ENCODE measurements at places on chromosomes 5 and 9. TPM values are rescaled to one million over a fixed set of nuclear protein-coding genes. Genes with fewer than 3 reads are reported as not detected.

The PCDHAC1 gene
- polyA plus RNA-seq, result not detected

The WDR38 gene
- not detected for polyA plus RNA-seq

The BTNL3 gene
- polyA plus RNA-seq, result 162 TPM

The LNPEP gene
- 22.2 TPM for polyA plus RNA-seq

The APBA1 gene
- polyA plus RNA-seq, result not detected

The HINT1 gene
- polyA plus RNA-seq, result 458 TPM

The SLC46A2 gene
- not detected for polyA plus RNA-seq

The SHOC1 gene
- 0.04 TPM for polyA plus RNA-seq

The DCAF12 gene
- polyA plus RNA-seq, result 17.2 TPM

GRCh38 chr9:122367065-122367464, 3.8 kb upstream of the PTGS1 start:
- no peak for DNase-seq
- no peak overlapping the region for H3K27ac ChIP-seq
- no peaks in the 10 kb centered on the region for H3K36me3 ChIP-seq
- no peak overlapping the region for H3K4me3 ChIP-seq

DNA sequence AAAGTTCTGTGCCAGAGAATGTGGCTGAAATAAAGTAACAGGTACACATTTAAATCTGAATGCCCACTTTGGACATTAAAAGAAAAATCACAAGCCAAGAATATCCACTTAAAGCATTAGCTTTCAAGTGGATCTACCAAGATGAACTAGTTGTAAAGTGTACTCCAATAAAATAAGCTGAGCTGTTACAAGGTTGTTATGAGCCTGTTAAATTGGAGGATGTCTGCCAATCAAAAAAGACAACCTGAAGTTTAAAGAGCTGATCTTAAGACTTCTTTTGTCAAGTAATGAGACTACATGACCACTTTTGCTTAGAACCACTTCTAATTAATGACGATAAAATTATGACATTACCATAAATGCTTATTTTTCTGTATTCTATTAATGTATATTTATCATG, 2.4 kb downstream of the FAM200C start:
- no peak overlapping the region for H3K4me3 ChIP-seq
- no peaks in the 10 kb centered on the region for H3K4me1 ChIP-seq
- DNase-seq, result no peak
- no peaks in the 10 kb centered on the region for H3K27me3 ChIP-seq
- peaks cover 2% of the 10 kb centered on the region for H3K36me3 ChIP-seq
- H3K27ac ChIP-seq, result no peak overlapping the region

GRCh38 chr9:133109931-133110650, 10.9 kb downstream of the RALGDS start:
- H3K4me1 ChIP-seq, result peaks cover 6% of the 10 kb centered on the region
- H3K36me3 ChIP-seq, result peaks cover 18% of the 10 kb centered on the region
- no peaks in the 10 kb centered on the region for H3K27me3 ChIP-seq
- no peak overlapping the region for H3K27ac ChIP-seq
- DNase-seq, result no peak

DNA sequence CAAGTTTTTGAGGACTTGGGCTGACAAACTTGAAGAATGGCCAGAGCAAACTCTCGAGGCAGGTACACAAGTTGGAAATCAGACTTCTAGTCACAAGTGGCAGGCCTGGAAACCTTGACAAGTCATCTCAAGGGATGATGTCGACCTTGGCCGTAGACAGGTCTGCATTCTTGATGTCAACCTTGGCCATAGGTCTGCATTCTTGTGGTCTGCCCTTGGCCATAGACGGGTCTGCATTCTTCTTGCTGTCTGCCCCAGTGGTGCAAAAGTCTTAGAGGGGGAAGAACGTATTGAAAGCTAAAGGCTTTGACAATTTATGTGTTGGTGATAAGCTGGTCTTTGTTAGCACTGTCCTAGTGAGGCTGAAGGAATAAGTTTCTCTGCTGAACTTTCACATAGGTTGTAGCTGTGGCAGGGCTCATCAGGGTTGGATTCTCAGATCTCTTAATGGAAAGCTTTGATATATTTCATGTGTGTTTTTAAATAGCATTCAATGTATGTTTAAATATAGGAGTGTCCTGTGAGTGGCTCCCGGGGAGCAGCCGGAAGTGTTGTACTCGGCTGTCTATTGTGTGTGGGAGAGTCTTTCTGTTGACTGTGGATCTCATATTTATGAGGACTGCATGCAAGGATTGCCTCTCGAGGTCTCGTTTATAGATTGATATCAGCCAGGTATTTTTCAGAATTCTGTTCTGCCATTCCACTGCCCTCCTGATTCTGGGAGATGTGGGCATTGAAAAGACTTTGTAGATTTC, 27.0 kb downstream of the SUB1 start:
- no peak for DNase-seq
- H3K4me1 ChIP-seq, result no peaks in the 10 kb centered on the region
- no peaks in the 10 kb centered on the region for H3K27me3 ChIP-seq
- H3K27ac ChIP-seq, result no peak overlapping the region
- no peak overlapping the region for H3K4me3 ChIP-seq
- H3K36me3 ChIP-seq, result peaks cover under 1% of the 10 kb centered on the region

DNA sequence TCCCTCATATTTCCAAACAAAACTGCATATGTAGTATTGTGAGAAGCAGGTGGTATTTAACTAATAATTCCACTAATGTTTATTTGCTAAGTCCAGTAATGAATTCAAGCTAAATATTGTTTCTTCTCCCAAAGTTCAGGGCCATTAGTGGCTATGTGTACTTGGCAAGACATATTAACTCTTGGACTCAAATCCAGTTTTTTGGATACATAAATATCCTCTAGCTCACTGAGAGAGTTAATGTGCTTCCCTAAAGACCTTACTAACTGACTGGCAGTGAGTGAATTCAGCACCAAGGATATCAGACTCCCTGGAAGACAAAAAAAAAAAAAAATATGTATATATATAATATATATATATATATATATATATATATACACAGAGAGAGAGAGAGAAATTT, 214.1 kb downstream of the RAB3C start:
- H3K27ac ChIP-seq, result no peak overlapping the region
- H3K4me1 ChIP-seq, result no peaks in the 10 kb centered on the region
- H3K4me3 ChIP-seq, result no peak overlapping the region
- DNase-seq, result no peak
- H3K27me3 ChIP-seq, result no peaks in the 10 kb centered on the region
- H3K36me3 ChIP-seq, result no peaks in the 10 kb centered on the region

- H3K27me3 ChIP-seq, result no peaks in the 10 kb centered on the region
- H3K27ac ChIP-seq, result no peak overlapping the region
- no peak for DNase-seq
- no peaks in the 10 kb centered on the region for H3K4me1 ChIP-seq
- H3K36me3 ChIP-seq, result no peaks in the 10 kb centered on the region
Measured at GRCh38 chr5:13107537-13107936, 837.0 kb downstream of the DNAH5 start.

GRCh38 chr5:157390551-157391297, 69.3 kb upstream of the NIPAL4 start:
- peak; percentile 43 for DNase-seq
- H3K27ac ChIP-seq, result peak overlapping the region; percentile 11
- H3K4me3 ChIP-seq, result no peak overlapping the region
- peaks cover 29% of the 10 kb centered on the region for H3K36me3 ChIP-seq
- H3K4me1 ChIP-seq, result no peaks in the 10 kb centered on the region

DNA sequence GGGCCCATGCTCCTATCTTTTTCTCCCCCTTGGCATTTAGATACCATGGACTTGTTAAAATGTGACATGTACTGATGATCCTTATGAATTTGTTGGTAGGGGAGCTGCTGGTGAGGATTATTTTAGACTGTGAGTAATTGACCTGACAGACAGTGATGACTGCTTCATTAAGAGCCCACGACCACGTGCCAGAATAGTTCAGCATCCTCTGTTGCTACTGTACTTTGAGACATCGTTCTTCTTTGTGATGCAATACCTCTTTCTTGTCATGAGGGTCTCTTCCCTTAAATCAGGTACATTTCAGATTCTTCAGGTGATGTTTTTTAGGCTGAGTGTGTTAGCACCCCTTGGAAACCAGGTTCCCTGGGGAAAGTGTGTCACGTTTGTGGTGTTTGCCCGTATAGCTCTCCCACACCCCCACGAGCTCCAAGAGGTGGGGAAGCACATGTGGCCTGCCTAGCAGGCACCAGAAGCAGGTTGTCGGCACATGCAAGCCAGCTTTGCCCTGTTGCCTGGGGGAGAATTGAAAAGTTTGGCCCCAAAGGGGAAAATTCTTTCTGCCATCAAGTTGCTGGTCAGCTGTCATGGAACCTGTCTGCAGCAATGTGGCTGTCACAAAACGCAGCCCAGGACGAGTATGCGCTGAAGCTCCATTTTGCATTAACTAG, 25.1 kb downstream of the QRFP start:
- peaks cover 5% of the 10 kb centered on the region for H3K4me1 ChIP-seq
- no peak overlapping the region for H3K27ac ChIP-seq
- no peak overlapping the region for H3K4me3 ChIP-seq
- peaks cover 17% of the 10 kb centered on the region for H3K36me3 ChIP-seq
- H3K27me3 ChIP-seq, result no peaks in the 10 kb centered on the region
- no peak for DNase-seq

DNA sequence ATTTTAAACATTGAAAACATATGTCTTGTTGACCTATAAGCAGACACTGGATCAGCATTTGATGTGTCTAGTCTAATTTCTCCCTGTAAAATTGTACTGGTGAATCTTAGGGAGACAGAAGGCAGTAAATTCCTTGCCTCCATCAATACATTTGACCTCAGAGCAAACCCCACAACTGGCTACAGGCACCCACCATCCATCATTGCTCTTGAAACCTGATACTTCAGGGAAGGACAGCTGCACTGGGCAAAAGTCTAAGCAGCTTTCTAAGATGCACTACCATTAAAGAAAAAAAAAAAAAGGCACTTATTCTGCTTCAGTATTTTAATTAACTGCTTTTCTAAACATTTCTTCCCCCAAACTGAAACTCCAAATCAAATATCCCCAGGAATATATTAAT, 1051.3 kb upstream of the DMAC1 start:
- DNase-seq, result no peak
- H3K4me3 ChIP-seq, result no peak overlapping the region
- H3K27ac ChIP-seq, result no peak overlapping the region
- no peaks in the 10 kb centered on the region for H3K4me1 ChIP-seq

GRCh38 chr5:68220260-68220659, 4.7 kb downstream of the PIK3R1 start:
- H3K4me1 ChIP-seq, result peaks cover 18% of the 10 kb centered on the region
- H3K27me3 ChIP-seq, result no peaks in the 10 kb centered on the region
- DNase-seq, result no peak
- H3K4me3 ChIP-seq, result no peak overlapping the region
- no peak overlapping the region for H3K27ac ChIP-seq

GRCh38 chr9:33017283-33018041, 7.6 kb upstream of the DNAJA1 start:
- DNase-seq, result no peak
- no peak overlapping the region for H3K4me3 ChIP-seq
- peaks cover 19% of the 10 kb centered on the region for H3K36me3 ChIP-seq
- no peak overlapping the region for H3K27ac ChIP-seq
- H3K4me1 ChIP-seq, result no peaks in the 10 kb centered on the region

DNA sequence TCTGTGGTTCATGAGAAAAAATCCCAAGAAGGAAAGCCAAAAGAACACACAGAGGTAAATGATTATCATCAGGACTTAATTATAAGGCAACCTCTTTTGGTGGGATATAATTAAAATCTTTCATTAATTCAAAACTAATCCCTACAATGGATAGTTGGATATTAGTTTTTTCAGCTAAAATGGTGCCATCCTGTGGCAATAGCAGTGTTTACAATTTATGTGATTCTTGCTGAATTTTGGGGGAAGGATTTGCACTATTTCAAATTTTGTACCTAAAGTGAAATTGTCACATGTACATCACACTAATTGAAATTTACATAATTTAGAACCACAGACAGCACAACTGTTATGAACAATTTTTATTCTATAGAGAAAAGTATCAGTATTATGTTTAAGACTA, 67.0 kb downstream of the CAST start:
- H3K36me3 ChIP-seq, result peaks cover 13% of the 10 kb centered on the region
- no peak for DNase-seq
- no peak overlapping the region for H3K27ac ChIP-seq
- no peak overlapping the region for H3K4me3 ChIP-seq
- peaks cover 2% of the 10 kb centered on the region for H3K4me1 ChIP-seq

DNA sequence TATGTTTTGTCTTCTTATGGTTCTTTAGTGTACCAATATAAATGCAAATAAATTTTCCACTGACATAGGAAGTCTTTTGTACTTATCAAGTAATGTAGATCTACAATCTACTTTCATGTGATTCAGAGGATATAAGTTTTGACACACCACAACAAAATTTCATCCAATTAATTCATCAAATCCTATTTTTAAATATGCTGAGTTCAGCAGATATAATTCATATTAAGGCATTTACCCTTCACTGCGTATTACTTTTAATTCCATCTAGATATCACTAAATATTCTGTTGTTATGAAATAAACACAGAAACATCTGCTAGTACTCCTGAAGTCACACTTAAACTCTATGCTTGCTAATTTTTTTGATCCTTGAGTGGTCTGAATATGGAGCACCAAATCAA, 19.8 kb upstream of the ZNF354A start:
- no peaks in the 10 kb centered on the region for H3K36me3 ChIP-seq
- H3K4me3 ChIP-seq, result no peak overlapping the region
- H3K4me1 ChIP-seq, result no peaks in the 10 kb centered on the region
- no peak overlapping the region for H3K27ac ChIP-seq
- no peak for DNase-seq

- no peak overlapping the region for H3K27ac ChIP-seq
- no peak overlapping the region for H3K4me3 ChIP-seq
- H3K4me1 ChIP-seq, result no peaks in the 10 kb centered on the region
- no peak for DNase-seq
- H3K27me3 ChIP-seq, result no peaks in the 10 kb centered on the region
Measured at GRCh38 chr5:169149317-169149716, 151.6 kb downstream of the SLIT3 start.

DNA sequence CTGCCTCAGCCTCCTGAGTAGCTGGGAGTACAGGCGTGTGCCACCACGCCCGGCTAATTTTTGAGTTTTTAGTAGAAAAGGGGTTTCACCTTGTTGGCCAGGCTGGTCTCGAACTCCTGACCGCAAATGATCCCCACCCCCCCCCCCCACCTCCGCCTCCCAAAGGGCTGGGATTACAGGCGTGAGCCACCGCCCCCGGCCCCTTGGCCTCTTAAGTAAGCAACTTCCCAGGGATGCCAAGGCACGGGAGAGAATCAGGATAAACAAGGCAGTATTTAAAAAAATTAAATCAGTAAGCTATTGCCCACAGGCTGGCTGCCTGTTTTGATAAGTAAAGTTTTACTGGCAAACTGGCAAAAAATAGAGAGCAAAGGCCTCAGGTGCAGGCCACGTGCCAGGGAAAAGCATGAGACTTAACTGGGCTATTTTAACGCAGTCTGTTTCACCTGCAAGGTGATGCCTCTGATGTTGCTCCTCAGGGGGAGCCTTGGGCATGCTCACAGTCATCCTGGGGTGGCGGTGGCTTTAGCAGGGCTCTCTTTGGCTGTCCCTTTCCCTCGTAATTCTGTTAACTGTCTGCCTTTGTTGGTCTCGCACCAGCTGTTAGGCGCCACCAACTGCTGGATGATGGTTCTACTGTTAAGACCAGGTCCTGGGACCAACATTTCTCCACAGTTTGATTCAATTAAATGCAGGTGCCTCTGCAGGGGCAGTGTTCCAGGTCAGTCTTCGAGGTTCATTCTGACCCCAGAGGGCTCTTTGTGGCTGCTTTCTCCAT, 19.4 kb upstream of the RNF130 start:
- H3K27me3 ChIP-seq, result no peaks in the 10 kb centered on the region
- no peak overlapping the region for H3K4me3 ChIP-seq
- peak; percentile 46 for DNase-seq
- no peak overlapping the region for H3K27ac ChIP-seq

GRCh38 chr9:124254261-124254682, 3.5 kb upstream of the NEK6 start:
- H3K36me3 ChIP-seq, result no peaks in the 10 kb centered on the region
- H3K27ac ChIP-seq, result no peak overlapping the region
- H3K27me3 ChIP-seq, result no peaks in the 10 kb centered on the region
- H3K4me3 ChIP-seq, result no peak overlapping the region

Measured in small intestine (tissue), 16 donors.